Right cardiac atrium (tissue), 5 donors: ENCODE measurements at places on chromosomes 12 and 14.
A peak's percentile ranks its signal among the peaks of the same experiment; 100 is the strongest.

DNA sequence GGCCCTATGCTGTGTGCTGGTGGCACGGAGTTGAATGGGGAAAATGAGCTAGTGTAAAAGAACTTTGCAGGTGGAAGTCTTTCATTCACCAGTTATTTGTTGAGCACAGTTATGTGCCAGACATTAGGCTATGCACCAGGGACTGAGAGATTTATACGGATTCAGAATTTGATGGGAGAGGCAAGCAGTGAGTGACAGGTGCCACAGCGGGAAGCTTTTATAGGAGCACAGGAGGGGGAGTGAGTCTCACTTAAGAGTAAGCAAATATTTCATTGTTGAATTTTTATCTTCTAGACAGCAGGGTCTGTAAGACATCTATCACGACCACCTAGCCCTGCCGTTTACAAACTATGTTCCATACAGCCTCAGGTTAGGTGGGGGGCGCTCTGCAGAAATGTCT, 320.6 kb downstream of the SNAPC1 start:
- DNase-seq = no peak

DNA sequence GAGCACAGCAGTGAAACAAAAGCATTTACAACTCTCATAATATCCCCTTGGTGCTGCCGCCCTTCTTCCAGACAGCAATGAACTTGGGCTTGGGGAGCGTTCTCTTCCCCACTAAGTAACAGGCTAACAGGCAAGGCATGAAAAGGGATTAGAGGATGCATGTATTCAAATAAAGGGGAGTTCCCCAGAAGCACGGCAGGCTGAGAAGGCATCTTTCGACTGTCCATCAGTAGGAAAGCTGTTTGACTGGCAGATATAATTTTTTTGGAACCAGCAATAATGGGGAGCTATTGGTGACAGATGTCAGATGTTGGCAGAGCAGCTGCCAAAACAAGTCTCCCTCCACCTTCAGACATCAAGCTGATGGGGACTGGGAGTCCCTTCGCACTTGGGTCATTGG, 9.2 kb upstream of the TIGAR start:
- no peak for DNase-seq

DNA sequence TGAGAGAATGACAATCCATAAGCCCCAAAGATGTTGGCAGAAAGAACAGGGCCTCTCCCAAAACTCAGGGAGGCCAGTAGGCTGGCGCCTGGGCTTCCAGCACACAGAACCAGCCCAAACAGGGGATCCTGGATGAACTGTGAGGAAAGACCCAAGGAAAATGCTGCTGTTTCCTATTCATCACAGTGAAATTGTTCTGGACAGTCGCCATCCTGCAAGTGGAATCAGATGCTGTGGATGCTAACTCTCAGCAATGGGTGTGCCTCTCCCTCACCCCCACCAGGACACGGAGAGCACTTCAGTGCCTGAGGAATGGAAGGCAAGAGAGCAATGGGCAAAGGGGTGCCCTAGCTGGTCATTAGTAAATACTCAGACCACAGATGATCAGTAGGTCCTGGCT, 80.8 kb downstream of the ANO2 start:
- no peak for DNase-seq

DNA sequence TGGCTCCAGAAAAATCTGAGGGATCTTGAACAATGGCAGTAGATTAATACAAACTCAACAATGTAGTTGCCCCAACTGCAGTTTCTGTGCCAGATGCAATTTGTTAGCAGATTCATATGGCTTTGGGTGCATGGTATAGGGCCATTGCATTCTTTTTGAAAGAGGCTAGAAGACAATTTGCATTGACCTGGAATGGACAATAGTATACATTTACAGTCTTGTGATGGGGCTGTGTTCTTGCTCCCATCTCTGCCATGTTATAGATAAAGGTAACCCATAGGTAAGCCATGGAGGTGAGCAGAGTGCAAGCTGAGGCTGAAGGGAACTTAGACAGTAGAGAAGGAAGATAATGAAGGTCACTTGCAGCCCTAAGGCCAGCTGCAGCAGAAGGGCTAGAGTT, 50.1 kb upstream of the DIO3 start:
- DNase-seq = no peak

DNA sequence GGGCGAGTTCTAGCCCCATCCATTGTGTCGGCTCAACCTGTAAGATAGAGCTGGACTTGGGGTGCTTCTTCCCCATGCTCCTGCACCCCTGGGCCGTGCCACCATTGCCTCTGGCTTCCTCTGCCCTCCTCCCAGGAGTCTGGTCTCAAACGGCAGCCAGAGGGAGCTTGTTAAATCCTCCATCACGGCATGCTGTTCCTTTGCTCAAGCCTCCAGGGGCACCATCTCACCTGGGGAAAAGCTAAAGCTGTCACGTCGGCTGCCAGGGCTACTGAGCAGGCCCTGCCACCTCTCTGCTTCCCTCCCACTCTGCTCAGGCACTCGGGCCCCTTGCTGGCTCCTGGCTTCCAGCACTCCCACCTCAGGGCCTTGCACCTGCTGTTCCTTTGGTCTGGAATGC, 140.4 kb downstream of the RBM19 start:
- no peak for DNase-seq

GRCh38 chr14:32693114-32693513, 245.6 kb upstream of the NPAS3 start:
- no peak for DNase-seq

- no peak for DNase-seq
These were observed 83.3 kb upstream of the TSPAN11 start for GRCh38 chr12:30843211-30843610.

- no peak for DNase-seq
These were observed 196.2 kb upstream of the ARHGAP5 start for GRCh38 chr14:31880935-31881334.

GRCh38 chr14:54001189-54001878, 44.7 kb upstream of the BMP4 start:
- peak; percentile 42 for DNase-seq

GRCh38 chr14:50920482-50921230, 23.6 kb downstream of the PYGL start:
- DNase-seq = no peak
